Stimulated activated naive B cell treated with anti-CD40 and anti-IgM and Interleukin-4, amounts not matched to agents 10 μg/mL and 1 μg/mL and 100 μg/mL, for 72 hours (primary cell): ENCODE measurements at places on chromosomes 1 and 21.

- no peak overlapping the region for H3K27ac ChIP-seq
- peaks cover 3% of the 10 kb centered on the region for H3K36me3 ChIP-seq
- peaks cover 30% of the 10 kb centered on the region for H3K27me3 ChIP-seq
- no peak overlapping the region for H3K4me3 ChIP-seq
These were observed 28.0 kb upstream of the KAZN start for GRCh38 chr1:14570514-14570913.

- H3K36me3 ChIP-seq, result no peaks in the 10 kb centered on the region
- no peak overlapping the region for H3K27ac ChIP-seq
- no peak for DNase-seq
- no peaks in the 10 kb centered on the region for H3K4me1 ChIP-seq
- peaks cover 38% of the 10 kb centered on the region for H3K27me3 ChIP-seq
These were observed 48.7 kb downstream of the RAP1GAP start for GRCh38 chr1:21620496-21620895.

DNA sequence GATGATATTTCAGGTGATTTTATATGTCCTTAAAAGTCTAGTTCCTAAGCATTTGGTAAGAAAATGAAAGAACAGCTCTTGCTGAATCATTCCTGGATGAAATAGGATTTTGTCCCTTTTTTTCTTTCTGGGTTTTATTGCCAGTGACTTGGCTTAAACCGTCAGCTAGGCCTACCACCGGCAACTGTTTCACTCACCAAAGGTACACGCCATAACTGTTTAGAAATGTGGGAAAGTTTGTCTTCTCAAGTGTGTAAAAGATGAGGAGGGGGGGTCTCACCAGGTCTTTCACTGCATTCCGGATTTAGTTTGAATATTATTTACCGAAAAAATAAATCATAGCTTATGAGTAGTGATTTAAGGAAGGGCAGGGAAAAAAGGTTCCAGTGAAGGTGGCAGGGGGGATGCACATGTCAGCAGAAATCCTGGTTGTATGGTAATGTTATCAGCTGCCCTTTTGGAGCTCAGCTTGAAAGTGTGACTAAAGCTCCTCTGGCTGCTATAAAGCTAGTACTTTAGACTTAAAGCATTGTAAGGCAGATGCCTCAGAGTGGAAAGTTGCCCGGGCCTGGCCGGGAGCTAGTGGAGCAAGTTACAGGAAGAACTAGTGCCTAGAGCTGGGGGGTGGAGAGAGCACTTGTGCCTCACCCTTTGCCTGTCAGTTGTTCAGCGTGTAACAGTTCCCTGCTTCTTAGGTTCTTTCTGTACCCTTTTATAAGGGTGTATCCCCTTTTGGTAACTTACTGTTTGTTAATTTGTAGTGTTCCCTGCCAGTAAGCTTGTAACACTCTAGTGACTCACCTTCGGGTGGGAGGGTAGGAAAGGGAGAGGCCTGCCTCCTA lies 3.1 kb downstream of the ATP1A1 start:
- no peak for DNase-seq
- H3K36me3 ChIP-seq, result peaks cover 3% of the 10 kb centered on the region
- H3K4me1 ChIP-seq, result peaks cover 59% of the 10 kb centered on the region
- no peaks in the 10 kb centered on the region for H3K27me3 ChIP-seq

DNA sequence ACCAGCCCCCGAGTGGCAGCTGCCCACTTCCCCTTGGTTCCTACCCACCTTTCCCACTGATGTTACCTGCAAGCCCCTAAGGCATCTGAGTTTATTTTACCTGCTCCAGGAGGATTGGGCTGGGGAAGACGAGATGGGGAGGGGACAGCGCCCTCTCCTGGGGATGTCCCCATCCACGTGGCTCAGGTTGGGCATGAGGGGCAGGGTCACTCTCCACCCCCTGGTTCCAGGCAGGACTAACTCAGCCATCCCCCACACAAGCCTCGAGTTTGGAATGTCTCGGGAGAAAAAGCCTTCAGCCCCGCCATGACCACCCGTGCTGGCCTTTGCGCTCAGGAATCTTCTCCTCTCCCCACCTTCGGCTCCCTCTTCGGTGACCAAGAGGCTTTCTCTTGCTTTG lies 90.0 kb downstream of the ARHGEF10L start:
- peaks cover 6% of the 10 kb centered on the region for H3K4me1 ChIP-seq
- no peak for DNase-seq
- no peaks in the 10 kb centered on the region for H3K36me3 ChIP-seq
- H3K27ac ChIP-seq, result no peak overlapping the region
- no peaks in the 10 kb centered on the region for H3K27me3 ChIP-seq

GRCh38 chr1:168110896-168111545 lies 25.7 kb downstream of the GPR161 start:
- no peak overlapping the region for H3K27ac ChIP-seq
- no peak for DNase-seq
- H3K4me3 ChIP-seq, result no peak overlapping the region
- no peaks in the 10 kb centered on the region for H3K4me1 ChIP-seq
- H3K36me3 ChIP-seq, result no peaks in the 10 kb centered on the region
- peaks cover 5% of the 10 kb centered on the region for H3K27me3 ChIP-seq

DNA sequence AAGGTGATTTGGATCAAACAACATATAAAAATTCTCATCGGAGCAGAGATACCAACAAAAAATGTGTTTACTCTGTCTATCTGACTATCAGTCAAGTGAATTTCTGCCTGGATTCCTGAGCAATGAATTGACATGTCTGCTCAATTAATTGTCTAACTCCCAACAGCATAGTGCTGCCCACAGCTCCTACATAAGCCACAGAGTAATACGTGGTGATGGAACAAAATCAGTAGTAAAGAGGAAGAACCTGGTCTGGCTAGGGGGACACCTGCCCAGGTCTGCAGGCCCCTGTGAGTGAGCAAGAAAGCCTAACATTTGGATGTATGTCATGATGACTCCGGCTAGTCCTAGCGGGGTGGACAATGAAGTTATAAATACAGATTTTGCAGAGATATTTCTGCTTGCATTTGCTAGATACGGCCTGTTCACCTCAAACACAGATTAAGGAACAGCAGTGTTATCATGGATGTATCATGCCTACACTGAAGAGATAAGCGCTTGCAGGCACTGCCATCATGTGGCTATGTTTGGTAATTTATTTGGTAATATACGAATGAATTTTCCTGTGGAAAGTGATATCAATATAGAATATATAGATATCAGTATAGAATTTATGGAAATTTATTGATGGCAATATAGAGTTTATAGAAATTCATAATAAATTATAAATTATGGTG lies 69.6 kb upstream of the LRRC8B start:
- peaks cover 2% of the 10 kb centered on the region for H3K36me3 ChIP-seq
- H3K27ac ChIP-seq, result no peak overlapping the region
- no peak overlapping the region for H3K4me3 ChIP-seq
- no peaks in the 10 kb centered on the region for H3K27me3 ChIP-seq
